Activated CD4-positive, alpha-beta T cell treated with anti-CD3 and anti-CD28 coated beads for 4 hours (primary cell): ENCODE measurements at places on chromosomes 1 and 21.

DNA sequence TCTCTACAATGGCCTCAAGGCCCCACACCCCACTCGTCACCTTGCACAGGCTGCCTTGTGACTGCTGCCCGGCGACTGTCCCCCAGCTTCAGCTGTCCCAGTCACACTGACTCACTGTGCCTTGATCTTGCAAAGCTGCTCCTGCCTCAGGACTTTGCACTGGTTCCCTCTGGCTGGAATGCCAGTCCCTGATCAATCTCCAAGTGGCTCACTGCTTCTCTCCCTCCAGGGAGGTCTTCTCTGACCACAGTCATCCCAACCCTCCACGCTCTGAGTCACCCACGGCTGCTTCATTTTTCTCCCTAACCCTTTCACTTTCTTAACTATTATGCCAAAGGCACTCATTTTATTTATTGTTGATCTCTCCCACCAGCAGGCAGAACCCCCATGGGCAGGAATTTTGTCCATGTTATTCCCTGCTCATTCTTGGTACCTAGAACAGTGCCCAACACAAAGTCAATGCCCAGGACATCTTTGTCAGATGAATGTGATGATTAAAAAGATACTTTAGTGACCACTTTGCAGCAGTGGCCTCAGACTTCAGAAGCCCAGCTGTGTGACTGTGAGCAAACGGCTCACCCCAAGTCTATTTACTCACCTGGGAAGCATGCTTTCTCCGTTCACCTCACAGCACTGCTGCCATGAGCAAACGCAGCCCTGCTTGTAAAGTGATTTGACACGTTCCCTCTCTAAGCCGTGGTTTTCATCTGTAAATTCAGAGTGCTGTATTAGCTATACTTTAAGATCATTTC, 53.4 kb downstream of the ZBTB18 start:
- no peak for DNase-seq

- no peak for DNase-seq
Observed at GRCh38 chr1:27523337-27524020, 33.5 kb upstream of the WASF2 start.

GRCh38 chr1:1975535-1975934, 28.1 kb downstream of the CFAP74 start:
- DNase-seq = no peak

- DNase-seq = no peak
Observed at GRCh38 chr1:12040457-12041051, 21.3 kb downstream of the MIIP start.

DNA sequence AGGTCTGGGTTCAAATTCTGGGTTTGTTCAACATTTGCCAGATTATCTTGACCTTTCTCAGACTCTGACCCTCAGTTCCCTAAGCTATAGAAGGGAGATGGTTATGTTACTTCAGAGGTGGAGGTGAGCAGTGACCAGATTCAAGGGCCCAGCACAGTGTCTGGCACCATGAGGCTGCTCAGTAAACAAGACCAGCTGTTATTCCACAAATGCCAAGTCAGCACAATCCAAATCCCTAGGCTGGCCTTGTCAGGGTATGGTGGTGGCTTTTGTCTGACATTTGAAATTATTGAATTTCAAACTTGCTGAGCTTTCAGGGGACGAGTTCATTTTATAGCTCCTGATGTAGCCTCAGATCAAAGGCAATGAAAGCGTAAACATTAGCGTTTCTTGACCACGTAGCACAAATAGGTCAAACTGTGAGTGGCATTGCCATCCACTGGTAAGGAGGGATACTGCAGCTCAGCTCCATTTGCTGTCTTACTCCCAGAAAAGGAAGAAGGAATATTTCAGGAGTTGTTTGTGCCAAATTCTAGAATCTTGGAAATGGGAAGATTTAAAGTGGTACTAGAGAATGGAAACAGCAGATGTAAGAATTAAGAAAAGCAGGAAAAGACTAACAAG, 94.3 kb upstream of the EDN2 start:
- DNase-seq = no peak

DNA sequence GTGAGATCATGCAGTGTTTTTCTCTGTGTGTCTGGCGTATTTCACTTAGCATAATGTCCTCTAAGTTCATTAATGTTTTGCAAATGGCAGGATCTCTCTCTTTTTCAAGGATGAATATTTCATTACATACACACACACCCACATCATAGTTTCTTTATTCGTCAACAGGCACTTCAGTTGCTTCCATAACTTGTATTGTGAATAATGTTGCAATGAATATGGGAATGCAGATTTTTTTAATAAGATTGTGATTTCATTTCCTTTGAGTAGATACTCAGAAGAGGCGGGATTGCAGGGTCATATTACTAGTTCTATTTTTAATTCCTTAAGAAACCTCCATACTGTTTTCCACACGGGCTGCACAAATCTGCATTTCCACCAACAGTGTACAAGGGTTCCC, 134.0 kb downstream of the CLEC20A start:
- DNase-seq = no peak

GRCh38 chr1:59409549-59409948, 112.7 kb downstream of the FGGY start:
- DNase-seq = no peak

DNA sequence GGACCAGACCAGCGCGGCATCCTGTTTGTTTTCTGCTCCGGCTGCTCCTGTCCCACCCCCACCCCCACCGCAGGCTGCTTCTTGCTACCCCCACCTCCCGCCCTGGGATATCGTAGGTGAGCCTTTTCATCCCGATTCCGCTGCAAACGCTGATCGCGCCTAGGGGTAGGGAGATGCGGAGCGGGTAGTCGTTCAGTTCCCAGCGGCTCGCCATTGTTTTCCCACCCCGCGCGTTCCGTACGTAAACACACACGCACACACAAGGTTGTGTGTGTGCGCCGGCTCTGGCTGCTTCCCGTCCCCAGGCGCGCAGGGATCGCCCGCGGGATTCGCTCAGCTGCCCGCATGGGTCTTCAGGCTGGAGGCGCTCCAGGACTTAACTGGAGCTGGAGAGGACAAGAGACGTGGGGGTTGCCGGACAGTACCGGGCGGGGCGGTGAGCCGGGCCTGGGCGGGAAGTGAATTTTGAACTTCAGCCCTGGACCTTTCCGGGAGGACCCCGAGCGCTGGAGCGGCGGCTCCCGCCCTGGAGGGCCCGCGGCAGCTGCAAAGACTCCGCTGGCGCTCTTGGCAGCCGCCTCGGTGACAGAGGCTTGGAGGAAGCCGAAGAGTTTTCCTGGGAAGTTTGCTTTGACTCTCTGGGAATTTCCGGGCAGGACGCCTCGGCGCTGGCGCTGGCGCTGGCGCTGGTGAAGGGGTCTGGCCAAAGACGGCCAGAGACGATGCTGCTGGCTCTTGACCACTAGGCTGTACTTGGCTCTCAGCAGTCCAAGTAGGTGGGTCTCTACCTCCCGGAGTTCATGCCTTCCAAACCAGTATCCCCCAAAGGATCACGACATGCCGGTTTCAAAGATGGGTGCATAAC, 1.6 kb downstream of the SOX13 start:
- DNase-seq = no peak

DNA sequence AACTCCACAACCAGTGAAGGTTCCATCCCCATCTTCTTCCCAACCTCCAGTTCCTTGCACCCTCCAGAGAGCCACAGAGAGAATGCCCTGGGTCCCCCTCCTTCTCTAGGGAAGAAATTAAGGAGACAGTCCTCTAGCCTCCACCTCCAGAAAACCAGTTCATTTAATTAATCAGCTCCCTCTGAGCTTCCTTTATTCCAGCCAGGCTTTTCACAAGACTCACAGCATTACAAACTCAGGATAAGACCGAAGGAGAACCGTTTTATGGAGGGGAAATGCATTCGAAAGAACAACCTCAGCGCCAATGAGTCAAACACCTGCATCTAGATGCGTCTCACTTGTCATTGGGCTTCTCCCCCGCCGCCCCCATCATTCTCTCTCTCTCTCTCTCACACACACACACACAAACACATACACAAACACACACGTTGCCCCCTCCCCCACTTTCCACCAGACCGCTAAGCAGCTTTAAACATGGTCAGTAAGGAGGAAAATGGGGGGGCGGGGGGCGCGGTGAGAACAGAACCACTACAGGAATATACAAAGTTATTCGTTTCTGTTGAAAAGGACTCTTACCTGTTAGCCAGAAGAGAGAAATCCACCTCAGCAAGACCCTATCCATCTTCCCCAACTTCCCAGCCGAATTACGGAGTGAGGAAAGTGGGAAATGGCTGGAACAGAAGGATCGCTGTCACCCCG, 544 bp downstream of the ILDR2 start:
- DNase-seq = peak; percentile 61

GRCh38 chr1:8097077-8097799, 71.1 kb upstream of the ERRFI1 start:
- DNase-seq = no peak

DNA sequence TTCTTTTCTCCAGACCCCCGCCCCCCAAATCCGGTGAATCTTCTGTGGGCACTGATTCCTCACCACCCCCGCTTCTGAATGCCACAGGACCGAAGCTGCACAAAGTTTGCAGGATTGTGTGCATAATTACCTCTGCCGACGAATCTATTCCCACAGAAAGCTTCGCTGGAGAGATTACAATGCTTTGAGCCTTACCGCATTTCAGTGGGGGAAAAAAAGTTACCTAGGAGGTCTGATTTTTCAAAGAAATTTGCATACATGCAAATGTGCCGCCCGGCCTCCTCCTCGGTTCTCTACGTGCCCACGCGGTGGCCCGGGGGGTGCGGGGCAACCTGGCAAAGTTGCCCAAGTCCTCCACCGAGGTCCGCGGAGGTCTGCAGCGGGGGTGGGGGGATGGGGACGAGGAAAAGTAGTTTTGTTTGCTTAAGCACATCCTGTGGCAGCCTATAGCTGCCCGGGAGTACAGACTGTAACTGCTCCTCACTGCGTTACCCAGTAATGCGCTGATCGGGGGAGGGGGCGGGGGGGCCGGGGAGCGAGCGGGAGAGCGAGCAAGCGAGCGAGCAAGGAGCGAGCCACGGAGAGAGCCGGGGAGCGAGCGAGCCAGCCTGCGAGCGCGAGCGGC, 563 bp upstream of the NFIA start:
- DNase-seq = peak; percentile 47

GRCh38 chr21:17051054-17051453, 461.8 kb upstream of the CXADR start:
- DNase-seq = no peak

DNA sequence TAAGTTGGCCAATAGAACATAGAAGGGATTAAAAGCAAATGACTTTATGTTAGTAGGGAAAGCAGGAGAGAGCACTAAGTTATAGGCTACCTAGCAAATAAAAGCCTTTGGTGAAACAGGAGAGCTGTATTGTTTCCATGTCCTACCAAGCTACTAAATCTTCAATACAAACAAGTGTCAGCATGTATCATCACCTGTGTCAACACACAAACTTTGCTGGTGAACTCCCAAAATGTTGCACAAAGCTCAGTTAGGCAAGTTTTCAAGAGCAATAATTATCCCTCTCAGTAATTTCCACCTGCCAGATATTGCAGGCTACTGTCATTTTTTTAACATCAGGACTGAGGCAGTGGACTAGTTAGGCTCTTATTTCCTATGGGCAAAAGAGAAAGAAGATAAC, 77.7 kb upstream of the ADAM30 start:
- no peak for DNase-seq

DNA sequence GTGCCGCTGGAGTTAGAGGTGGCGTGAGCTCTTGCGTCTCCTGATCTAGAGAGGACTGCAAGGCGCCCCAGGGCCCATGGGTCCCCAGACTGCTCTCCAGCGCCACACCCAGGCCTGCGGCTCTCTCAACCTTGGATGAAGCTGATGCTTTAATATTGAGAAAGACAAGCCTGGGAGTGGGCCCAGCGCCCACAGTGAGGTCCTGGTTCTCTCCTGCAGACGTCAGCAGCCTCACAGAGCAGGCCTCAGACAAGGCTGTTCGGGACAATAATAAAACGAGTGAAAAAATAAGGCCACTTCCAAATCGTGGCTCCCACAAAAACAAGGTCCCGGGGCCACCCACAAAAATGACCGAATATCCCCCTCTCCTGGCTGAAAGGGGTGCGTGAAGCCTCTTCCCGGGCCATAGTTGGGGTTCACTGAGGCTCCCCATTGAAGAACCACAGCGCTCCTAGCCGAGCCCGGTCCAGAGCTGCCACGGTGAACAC, 6.0 kb upstream of the DNMT3L start:
- DNase-seq = no peak

DNA sequence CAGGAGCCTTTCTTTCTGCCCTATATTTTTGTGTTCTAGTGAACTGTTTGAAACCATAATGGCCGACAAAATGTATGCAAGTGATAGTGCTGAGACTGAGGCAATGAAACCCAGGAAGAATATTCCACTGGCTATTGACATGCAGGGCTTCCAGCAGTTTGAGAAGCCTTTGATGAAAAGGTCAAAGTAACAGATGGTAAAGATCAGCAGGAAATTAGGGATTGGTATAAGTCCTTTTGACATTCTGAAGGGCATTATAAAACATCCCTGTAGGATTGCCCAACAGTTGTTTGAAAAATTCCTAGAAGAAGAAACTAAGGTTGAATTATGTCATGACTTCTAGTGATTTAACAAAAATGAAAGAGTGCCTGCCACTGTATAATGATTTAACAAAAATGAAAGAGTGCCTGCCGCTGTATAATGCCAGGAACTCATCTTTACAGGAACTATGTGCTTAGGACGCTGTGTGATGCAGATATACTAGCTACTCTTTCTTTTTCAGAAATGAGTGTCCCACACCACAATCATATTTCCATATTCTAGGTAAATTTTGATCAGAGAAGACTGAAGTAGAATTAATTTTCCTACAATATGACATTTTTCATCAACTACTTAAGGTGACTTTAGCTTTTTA, 283.9 kb upstream of the ST6GALNAC5 start:
- DNase-seq = no peak

DNA sequence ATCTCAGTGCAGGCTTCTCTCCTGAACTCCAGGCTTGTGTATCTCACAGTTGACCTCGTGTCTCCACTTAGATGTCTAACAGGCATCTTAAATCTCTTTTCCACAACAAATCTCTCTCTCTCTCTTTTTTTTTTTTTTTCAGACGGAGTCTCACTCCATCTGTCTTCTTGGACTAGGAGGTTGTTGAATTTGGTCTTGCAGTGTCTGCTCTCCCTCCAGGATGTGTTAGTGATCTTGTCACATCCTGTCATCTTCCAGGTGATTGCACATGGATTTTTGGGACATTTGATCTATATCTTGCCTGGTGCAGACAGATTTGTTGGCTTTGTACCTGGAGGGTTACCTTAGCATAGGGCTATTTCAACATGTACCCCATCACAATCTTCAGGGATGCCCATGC, 26.5 kb upstream of the KCNA10 start:
- no peak for DNase-seq

- no peak for DNase-seq
Observed at GRCh38 chr1:206940588-206940936, 5.7 kb downstream of the PIGR start.

- no peak for DNase-seq
Observed at GRCh38 chr1:115088115-115088778, 1.1 kb downstream of the TSPAN2 start.

- DNase-seq = no peak
Observed at GRCh38 chr1:221188458-221188857, 309.2 kb downstream of the HLX start.

- no peak for DNase-seq
Observed at GRCh38 chr1:198367296-198367695, 173.2 kb downstream of the ATP6V1G3 start.
